Activated gamma-delta T cell treated with anti-CD3 and anti-CD28 coated beads, Interleukin-2, amount 50 U/mL, for 16 hours (primary cell): ENCODE measurements at places on chromosomes 1 and 21.
A peak's percentile ranks its signal among the peaks of the same experiment; 100 is the strongest.

DNA sequence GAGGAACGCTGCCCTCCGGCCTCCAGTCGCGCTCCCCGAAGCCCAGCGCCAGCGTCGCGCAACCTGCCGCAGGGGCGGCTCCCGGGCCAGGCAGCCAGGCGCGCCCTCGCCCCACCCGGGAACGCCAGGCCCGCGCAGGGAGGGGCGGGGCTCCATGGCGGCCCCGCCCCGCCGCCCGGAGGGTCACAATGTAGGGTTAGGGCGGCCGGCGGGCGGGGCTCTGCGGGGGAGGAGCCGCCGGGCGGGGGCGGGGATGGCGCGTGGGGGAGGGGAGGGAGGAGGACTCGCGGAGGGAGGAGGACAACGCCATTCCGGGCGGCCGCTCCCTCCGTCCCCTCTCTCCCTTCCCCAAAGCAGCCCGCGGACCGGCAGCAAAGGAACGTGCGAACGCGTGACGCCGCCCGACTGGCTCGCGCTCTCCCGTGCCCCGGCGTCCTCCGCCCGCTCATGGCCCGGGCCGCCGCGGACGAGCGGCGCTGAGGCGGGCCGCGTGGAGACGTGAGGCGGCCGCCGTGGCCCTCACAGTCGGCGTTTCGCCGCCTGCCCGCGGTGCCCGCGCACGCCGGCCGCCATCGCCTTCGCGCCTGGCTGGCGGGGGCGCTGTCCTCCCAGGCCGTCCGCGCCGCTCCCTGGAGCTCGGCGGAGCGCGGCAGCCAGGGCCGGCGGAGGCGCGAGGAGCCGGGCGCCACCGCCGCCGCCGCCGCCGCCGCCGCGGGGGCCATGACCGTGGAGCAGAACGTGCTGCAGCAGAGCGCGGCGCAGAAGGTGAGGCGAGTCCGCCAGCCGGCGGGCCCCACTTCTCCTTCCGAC lies at the start of gene USP25:
Gene USP25 (plus strand): TSS at position 309 of the 810 bp plus-strand sequence. CDS start 412 bp downstream, at position 721.
- peak; percentile 81 for DNase-seq

DNA sequence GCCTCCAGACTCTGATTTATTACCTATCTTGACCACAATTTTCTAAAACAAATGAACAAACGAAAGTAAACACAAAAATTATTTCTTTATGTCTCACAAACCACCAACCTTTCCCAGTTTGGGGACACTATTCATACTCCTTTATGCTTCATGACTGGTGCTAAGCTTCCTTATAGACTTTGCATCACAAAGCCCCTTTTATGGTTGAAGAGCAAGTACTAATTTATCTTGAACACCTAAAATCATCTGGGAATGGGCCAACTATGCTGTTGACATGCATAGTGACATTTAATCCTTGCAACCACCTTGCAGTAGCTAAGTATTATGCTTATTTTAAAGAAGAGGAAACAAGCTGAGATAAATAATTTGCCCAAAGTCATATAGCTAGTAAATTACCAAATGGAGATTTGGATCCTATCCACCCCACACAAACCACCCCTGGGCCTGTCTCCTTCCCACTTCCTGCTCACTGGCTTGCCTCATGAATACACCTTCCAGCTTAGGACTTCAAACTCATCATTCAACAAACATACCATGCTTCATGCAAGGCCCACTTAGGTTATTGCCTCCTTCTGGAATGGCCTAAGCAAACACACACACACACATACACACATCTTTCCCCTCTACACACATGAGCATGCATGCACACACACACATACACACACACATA lies 192.2 kb downstream of the PLPP3 start:
- no peak for DNase-seq

- no peak for DNase-seq
These were observed 87.9 kb upstream of the PTBP2 start for GRCh38 chr1:96633695-96634094.

DNA sequence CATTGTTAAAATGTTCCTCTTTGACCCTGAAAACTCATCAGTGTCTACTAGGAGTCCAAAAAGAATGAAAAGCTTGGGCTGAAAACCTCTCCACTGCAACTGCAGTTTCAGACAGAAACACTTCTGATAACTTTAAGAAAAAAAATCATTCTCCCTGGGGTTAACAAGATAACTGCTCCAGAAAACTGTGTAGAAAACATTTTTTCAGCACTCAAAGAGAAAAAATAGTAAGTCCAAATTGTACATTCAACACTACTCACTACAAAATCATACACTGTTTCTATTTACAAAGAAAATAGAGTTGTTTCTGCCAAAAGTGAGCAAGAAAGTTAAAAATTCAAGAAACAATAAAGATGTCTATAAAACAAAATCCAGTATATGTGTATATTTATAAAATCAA lies 157.8 kb downstream of the RERE start:
- no peak for DNase-seq

- DNase-seq: no peak
These were observed 322.6 kb downstream of the SMYD3 start for GRCh38 chr1:246184503-246184902.

GRCh38 chr1:115069659-115070308 lies 19.5 kb downstream of the TSPAN2 start:
- no peak for DNase-seq

DNA sequence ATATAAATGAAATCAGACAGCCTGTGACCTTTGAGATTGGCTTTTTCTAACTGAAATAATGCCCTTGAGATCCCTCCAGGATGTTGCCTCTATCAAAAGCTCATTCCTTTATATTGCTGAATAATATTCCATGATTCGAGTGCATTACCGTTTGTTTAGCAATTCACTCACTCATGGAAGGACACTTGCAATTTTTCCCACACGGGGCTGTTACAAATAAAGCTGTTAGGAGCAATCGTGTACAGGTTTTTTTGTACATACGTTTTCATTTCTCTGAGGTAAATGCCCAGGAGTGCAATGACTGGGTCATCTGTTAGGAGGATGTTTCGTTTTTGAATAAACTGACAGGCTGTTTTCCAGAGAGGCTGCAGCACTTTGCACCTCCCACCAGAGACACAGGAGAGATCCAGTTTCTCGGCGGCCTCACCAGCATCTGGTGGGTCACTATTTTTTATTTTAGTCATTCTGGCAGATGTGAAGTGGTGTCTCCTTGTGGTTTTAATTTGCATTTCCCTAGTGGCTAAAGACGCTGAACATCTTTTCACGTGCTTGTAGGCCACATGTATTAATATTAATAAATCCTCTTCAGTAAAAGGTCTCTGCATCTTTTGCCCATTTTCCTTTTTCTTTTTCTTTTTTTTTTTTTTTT lies 11.0 kb downstream of the PRDM15 start:
- DNase-seq: no peak

- DNase-seq: no peak
These were observed 150.4 kb upstream of the NEGR1 start for GRCh38 chr1:72432645-72433267.

DNA sequence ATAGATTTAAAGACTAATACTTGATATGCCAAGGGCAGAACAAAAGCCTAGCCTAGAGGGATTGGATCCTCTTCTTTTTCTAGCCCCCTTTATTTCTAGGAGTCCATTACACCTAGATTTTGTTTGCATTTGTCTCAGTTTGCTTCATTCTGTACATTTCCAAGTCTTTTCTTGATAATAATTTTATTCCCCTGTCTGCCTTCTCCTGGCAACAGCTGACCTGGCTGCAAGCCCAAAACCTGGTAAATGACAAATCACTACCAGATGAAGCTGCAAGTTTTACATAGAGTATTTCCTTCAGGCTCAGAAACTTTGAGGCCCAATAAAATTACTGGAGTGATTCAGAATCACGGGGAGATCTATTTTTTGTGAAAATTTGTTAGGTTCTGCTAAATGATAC lies 36.5 kb upstream of the LHX8 start:
- DNase-seq: no peak

GRCh38 chr1:12505231-12505630 lies 112.8 kb downstream of the DHRS3 start:
- no peak for DNase-seq

DNA sequence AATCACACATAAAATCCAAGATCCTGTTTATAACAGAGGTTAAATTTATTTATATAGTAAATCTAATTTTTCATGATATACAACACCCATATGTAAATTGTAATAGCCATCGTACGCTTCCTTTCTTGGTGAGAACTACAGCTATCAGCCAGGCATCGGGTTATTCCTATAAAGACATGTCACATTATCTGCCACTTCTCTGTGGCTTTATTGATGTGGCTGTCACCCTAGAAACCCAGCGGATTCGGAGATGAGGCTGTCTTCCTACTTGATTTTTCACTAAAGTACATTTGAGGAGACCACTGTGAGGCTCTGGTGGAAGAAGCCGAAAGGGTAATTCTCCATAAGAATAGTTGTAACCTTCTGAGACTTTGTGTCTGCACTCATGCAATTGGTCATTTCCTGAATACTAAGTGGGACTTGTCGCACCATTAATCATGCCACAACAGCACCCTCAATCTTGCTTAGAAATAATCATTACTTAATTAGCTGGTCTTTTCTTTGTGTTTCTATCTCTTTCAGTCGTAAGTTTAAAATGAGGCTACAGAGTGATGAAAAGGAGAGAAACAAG lies 106.0 kb downstream of the NTNG1 start:
- no peak for DNase-seq

GRCh38 chr1:223006371-223006770 lies 136.7 kb downstream of the TLR5 start:
- DNase-seq: no peak

- DNase-seq: no peak
These were observed 725 bp upstream of the VWA1 start for GRCh38 chr1:1434824-1435105.

GRCh38 chr21:42120903-42121535 lies 49.9 kb downstream of the UMODL1 start:
- no peak for DNase-seq

DNA sequence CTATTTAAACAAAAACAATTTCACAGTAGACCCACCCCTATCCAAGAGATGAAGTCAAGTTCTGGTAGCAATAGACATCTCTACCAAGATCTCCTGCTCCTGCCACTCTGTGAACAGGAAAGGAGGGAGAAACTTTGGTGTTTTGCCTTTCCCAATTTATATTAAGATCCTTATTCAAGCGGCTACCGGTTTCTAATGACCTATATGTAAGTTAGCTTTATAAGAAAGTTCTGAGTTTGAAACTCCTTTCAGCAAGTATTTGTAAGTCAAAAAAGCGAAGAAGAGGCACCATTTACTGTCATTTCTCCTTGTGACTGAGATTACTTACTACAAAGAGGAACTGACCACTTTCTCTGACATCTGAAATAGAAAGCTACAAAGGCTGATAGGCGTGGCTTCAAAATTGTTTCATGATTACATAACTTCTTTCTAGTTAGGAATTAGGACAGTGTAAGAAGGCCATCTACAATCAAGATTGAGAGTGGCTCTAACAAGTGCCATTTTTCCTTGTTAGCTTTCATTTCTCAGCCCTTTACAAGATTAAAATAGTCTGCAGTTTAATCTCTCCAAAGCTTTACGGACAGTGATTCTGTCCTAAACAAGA lies at the start of gene MNDA:
Gene MNDA (plus strand): TSS at position 448 of the 604 bp plus-strand sequence. CDS start 10,803 bp downstream, outside the sequence.
- no peak for DNase-seq

GRCh38 chr1:11845641-11846335 lies 1.8 kb downstream of the NPPA start:
- no peak for DNase-seq

DNA sequence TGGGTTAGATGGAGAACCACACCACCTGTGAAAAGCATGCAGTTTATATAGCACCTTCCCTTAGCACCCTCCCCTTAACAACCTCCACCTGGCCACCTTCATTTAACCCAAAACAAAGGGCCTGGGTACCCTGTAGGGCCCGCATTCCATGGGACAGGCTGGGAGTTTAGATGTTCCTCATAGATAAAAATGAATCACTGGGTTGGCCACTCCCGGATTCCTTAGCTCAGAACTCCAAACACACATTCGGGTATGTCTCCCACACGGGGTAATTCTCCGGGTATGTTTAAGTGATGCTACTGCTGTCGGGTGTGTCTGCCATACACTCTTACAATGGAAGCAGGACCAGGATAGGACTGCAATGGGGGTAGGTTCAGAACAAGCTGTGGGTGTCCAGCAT lies 43.9 kb upstream of the FOXO6 start:
- no peak for DNase-seq

DNA sequence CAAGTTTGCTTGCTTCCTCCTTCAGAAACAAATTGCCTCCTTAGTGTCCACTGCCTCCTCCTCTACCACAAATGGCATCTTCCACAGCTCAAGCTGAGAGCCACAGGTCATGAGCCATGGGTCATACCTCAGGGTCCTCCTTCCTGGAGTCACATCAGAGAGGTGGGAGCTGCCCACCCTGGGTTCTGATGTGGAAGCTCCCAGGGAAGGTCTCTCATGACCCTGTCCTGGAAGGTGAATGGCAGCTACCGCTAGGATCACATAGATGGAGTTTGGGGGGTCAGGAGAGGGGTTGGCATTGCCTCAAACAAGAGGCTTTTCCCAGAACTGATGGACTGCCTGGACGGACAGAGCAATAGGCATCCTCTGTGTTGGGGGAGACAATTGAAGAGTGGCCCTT lies 321.4 kb downstream of the MATN1 start:
- no peak for DNase-seq

DNA sequence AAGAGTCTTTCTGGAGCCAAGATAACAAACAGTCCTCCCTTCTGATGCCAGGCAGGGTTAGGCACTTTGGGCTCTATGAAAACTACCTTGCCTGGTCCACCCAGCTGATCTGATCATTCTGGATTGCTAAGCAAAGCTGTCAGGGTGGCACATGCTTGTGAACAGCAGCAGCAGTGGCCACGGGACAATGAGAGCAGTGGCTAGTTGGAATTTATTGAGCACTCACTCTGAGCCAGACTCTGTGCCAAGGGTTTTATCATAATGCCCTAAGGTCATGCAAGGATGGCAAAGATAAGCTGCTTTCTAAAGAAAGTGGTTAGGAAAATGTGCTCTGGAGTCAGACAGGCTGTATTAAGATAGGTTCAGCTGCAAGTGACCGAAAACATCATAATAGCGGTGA lies 390.4 kb upstream of the VAMP3 start:
- DNase-seq: no peak

GRCh38 chr1:205071028-205071409 lies 13.2 kb downstream of the TMEM81 start:
- DNase-seq: no peak

- no peak for DNase-seq
These were observed 10.3 kb downstream of the LIX1L start for GRCh38 chr1:145947551-145947950.

DNA sequence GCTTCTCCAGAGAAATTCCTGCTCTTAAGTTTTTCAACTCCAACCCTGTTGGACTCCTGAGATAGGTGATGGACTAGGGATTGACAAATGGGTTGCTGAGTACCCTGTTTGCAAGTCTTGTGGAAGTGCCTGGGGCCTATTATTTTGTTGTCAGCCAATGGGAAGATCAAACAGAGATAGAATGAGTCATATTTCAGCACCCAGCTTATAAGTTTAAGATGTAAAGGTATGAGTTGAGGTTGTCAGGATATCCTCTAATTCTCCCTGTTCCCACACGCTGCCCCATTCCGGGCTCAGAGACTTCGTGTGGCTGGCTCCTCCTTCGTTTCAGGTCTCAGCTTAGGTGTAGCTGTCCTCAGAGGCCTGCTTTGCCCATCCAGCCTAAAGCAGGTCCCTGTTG lies 91.8 kb downstream of the CENPF start:
- DNase-seq: no peak

GRCh38 chr1:153565529-153566374 lies at the start of gene S100A2:
TSS of gene S100A2 (minus strand) at chr1:153565844. CDS start at chr1:153563877, 1,967 bp downstream.
- DNase-seq: peak; percentile 21
